ENCODE measurements at places on chromosomes 5 and 9. TPM values are rescaled to one million over a fixed set of nuclear protein-coding genes. Genes with fewer than 3 reads are reported as not detected.

Gene TMEM215
- not detected for polyA plus RNA-seq

Gene CCDC192
- polyA plus RNA-seq = not detected

Gene SV2C
- 0.53 TPM for polyA plus RNA-seq

Gene S100Z
- polyA plus RNA-seq = not detected

Gene RETREG1
- 34.4 TPM for polyA plus RNA-seq

Gene UBTD2
- 11.3 TPM for polyA plus RNA-seq

Gene WNK2
- 70.2 TPM for polyA plus RNA-seq

Gene SLC25A48
- polyA plus RNA-seq = 23.1 TPM

Gene ANGPTL2
- polyA plus RNA-seq = 14.9 TPM

Gene TEK
- polyA plus RNA-seq = 3.3 TPM

Gene CDH6
- polyA plus RNA-seq = 1.9 TPM

Gene SELENOP
- 87.4 TPM for polyA plus RNA-seq

Gene RASEF
- 3.4 TPM for polyA plus RNA-seq

Gene NTNG2
- 8.9 TPM for polyA plus RNA-seq

Gene FBXW11
- polyA plus RNA-seq = 49.0 TPM

Gene TGFBI
- polyA plus RNA-seq = 10.4 TPM

Gene NRARP
- polyA plus RNA-seq = 3.9 TPM

Gene TLX3
- polyA plus RNA-seq = 11.1 TPM

Gene SCGB3A2
- not detected for polyA plus RNA-seq

Gene UNC5A
- 50.6 TPM for polyA plus RNA-seq

Gene C5orf63
- polyA plus RNA-seq = 2.8 TPM

Gene ADGRD2
- polyA plus RNA-seq = 5.0 TPM

Gene TMC1
- polyA plus RNA-seq = 0.29 TPM

Gene AHRR
- 3.0 TPM for polyA plus RNA-seq

Gene MYMK
- polyA plus RNA-seq = 0.80 TPM

Gene CNTLN
- 4.0 TPM for polyA plus RNA-seq

Gene RASGRF2
- polyA plus RNA-seq = 5.7 TPM

Gene SLC6A19
- not detected for polyA plus RNA-seq

Gene SPINK13
- not detected for polyA plus RNA-seq

Gene FAM193B
- 21.6 TPM for polyA plus RNA-seq

Gene CENPK
- polyA plus RNA-seq = 4.1 TPM

Gene TXNDC8
- not detected for polyA plus RNA-seq

Gene NFIB
- polyA plus RNA-seq = 49.5 TPM

Gene GHR
- polyA plus RNA-seq = 0.20 TPM

Gene MYOZ3
- 0.24 TPM for polyA plus RNA-seq

Gene TRIM36
- 19.6 TPM for polyA plus RNA-seq

Gene VCAN
- polyA plus RNA-seq = 7.3 TPM

Gene MAMDC4
- polyA plus RNA-seq = 0.93 TPM

Gene S1PR3
- 7.4 TPM for polyA plus RNA-seq

Gene PCDHB10
- 8.4 TPM for polyA plus RNA-seq

Gene IL5
- not detected for polyA plus RNA-seq

Gene LTC4S
- polyA plus RNA-seq = 1.9 TPM

Gene ARID3C
- not detected for polyA plus RNA-seq

Gene SHOC1
- polyA plus RNA-seq = not detected

Gene LHX3
- polyA plus RNA-seq = 1.6 TPM

Gene ELAVL2
- 2.8 TPM for polyA plus RNA-seq

Gene MED27
- polyA plus RNA-seq = 82.6 TPM

Gene CER1
- polyA plus RNA-seq = 4.1 TPM

Gene COL5A1
- 1.6 TPM for polyA plus RNA-seq

Gene ZBTB43
- polyA plus RNA-seq = 6.8 TPM

Gene TEX48
- polyA plus RNA-seq = not detected

Gene DRD1
- polyA plus RNA-seq = 0.44 TPM

Gene GRXCR2
- polyA plus RNA-seq = not detected

Gene PDLIM4
- polyA plus RNA-seq = 15.9 TPM

Gene WDR38
- not detected for polyA plus RNA-seq

Gene CCL27
- 1.4 TPM for polyA plus RNA-seq

Gene ORM2
- 0.49 TPM for polyA plus RNA-seq

Gene PCDHGA7
- 0.93 TPM for polyA plus RNA-seq

Measured in brain (organoid and tissue), 16 donors.